ENCODE measurements at places on chromosomes 6 and 20.
A peak's percentile ranks its signal among the peaks of the same experiment; 100 is the strongest.

DNA sequence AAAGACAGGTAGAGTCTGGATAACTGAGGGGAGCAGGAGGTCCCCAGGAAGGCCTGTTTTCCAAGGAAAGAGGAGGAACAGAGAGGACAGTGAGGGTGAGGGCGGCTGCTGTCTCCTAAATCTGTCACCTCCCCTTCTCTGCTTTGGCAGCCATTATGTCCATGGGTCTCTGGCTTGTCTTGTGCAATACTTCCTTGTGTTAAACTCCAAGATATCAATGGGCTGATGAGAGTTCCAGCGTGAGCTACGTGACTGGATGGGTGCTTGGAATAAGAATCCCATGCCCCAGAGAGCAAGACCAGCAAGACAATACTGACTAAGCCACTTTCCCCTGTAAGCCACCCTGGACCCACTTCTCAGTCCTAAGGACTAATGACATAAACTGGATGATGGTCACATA lies 26.3 kb upstream of the DNAAF9 start:
- DNase-seq, result no peak

- no peak for DNase-seq
Measured at GRCh38 chr6:43716099-43716498, 28.5 kb upstream of the MRPS18A start.

- DNase-seq, result no peak
Measured at GRCh38 chr20:4324611-4325243, 309.4 kb upstream of the RNF24 start.

DNA sequence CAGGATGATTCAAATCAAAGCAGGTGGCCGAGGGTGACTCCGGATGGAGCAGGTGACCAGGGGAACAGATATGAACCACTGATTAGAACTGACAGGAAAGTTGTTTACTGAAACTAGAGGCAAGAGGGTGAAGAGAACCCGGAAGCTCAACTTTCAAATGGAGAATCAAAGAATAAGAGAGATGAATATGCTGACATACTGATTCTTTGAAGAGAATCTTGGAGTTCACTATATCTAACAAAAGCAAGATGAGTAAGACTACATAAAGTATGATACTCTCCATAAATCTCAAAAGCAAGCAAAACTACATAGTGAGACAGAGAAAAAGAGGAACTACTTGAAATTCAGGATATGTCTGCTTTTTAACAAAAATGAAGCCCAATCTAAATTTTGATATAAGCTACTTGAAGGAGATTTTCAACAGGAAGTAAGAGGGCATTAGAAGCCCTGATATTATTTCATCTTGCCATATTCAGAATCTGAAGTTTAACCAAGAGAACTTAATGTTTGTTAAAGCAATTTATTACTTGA lies 4.0 kb upstream of the UBD start:
- no peak for DNase-seq

- DNase-seq, result no peak
Measured at GRCh38 chr20:50450881-50451752, 59.1 kb upstream of the PTPN1 start.

GRCh38 chr6:4814212-4814611 lies 38.0 kb downstream of the CDYL start:
- DNase-seq, result no peak

GRCh38 chr20:50224531-50225255 lies 34.1 kb downstream of the CEBPB start:
- peak; percentile 98 for DNase-seq

DNA sequence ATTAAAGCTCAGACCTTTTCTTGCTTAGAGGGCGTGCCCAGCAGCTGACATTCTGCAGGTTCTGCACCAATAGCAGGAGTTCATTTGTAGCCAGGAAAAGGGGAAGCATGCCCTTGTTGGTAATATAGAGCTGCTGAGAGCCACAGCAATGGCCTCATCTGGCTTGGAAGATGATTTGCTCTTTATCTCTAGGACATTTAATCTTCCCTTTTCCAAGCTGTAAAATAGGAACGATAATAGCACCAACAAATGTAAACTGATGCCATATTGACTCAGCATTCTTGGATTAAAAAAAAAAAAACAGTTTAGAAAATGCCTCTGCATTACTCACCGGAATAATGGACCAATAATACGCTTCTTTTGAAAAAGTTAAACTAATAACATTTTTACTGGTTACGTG lies 93.4 kb upstream of the SLC2A12 start:
- peak; percentile 51 for DNase-seq

DNA sequence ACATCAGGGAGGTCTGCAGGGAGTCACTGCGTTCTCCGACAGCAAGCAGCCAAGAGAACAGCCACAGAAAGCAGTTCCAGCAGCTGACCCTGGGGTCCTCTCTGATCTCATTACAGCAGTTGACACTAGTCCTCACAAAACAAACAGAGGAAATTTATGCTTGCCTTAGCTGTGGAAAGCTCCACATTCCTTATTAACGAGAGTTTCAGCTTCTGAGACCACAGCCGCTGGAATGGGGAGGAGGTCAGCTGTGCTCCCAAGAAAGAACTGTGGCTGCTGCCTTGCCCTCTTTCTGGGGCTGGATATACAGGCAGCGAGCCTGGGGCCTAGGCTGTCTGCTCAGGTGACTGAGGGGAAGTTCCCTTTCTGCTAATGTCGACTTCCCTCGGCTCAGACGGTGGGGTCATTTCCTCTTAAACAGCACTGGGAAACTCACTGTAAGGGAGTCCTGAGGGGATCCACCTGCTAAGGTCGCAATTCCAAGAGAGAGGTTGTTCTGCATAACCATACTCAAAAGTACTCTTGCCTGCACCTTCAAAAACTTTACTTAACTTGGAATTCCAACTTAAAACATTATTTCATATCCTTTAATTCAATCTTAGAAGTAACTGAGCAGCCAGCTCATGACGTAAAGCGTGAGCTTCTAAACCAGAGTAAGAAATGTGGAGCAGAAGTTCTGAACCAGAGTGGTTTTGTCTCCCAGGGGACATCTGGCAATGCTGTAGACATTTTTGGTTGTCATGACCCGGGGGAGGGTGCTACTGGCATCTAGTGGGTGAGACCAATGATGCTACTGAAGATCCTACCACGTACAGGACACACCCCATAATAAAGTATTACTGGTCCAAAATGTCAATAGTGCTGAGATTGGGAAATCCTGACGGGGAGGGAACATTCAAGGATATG lies 80.3 kb downstream of the BACH2 start:
- no peak for DNase-seq
